AG04449 (cell line): ENCODE measurements at places on chromosomes 5 and 9.

GRCh38 chr5:91127456-91128081 lies 255.5 kb downstream of the ARRDC3 start:
- no peak for DNase-seq

- DNase-seq: no peak
Observed at GRCh38 chr5:139867109-139867508, 71.5 kb downstream of the PSD2 start.

- no peak for DNase-seq
Observed at GRCh38 chr5:117880932-117881331, 1107.4 kb downstream of the DTWD2 start.

DNA sequence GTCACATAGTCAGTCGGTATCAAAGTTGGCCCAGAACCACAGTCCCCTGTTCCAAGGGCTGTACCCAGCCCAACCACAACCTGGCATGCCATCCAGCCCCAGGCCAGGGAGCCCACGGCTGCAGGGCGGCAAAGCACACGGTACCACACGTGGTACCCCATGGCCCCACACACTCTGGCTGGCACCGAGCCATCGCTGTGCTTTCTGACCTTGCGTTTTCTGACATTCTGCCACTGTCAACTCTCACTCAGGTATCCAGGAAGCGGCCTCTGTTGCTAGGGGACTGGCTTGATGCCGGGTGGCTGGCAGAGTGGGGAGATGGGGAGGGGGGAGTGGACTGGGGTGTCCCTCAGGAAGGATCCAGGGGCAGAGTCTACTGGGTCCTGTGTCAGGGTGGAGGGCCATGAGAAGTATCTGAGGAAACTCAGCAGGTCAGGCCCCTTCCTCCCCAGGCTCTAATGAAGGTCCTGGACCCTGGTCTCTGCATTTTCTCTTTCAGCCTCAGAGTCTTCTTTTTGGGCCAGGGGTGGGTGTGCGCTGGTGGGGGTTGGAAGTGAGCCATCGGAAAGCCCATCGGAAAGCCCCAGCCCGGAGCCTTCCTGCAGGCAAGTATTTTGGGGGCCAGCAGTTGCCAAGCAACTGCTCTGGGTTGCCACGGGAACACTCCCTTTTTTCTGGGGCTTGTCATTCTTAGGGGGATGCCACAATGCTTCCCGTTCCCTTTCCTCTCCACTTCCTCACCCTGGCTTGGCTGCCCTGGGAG lies 21.0 kb upstream of the RALGDS start:
- DNase-seq: no peak

DNA sequence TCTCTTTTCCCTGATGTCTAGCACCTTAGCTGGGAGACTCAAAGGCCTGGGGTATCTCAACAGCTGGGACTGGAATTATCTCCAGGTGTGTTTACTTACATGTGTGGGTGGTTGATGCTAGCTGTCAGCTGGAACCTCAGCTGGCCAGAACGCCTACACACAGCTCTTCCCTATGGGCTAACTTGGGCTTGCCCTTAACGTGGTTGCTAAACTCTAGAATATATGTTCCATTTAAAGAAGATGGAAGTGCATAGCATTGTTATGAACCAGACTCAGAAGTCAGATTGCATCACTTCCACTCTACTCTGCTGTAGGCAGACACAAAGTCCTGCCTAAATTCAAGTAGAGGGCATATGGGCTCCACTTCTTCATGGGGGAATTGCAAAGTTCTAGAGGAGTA lies 29.3 kb downstream of the SGCD start:
- DNase-seq: no peak

DNA sequence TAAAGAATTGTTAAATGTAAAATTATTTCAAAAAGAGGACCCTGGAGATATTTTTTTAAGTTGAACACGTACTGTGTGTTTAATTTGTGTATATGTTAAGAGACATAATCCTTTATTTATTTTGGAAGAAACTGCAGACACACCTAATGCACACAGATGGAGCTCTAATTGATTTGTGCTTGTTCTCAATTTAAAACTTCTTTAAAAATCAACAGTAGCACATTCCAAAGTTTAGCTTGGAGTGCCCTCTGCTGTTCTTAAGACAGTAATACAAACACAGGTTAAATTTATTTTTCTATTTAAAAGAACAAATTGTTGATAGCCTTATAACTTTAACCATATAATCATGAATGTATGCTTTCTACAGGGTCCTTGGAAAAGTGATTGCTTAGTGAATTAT lies 277.6 kb upstream of the ADAMTS16 start:
- peak; percentile 0 for DNase-seq

DNA sequence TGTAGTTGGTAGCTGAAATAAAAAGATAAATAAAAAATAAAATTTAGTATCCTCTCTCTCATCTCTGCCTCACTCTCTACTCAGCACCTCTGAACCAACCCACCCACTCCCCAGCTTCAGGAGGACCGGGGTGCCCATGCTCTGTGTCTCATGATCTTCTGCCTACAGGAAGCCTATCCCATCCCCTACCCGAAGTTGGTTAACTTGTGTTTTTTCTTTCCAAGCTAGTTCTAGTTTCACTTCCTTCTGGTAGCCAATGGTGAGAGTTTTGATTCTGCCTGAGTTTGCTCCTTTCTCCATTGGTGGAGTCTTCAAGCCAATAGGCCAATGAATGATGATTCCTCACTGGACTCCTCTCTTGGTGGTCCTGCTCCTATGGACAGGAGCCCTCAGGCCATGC lies 32.1 kb downstream of the SNX24 start:
- DNase-seq: no peak

DNA sequence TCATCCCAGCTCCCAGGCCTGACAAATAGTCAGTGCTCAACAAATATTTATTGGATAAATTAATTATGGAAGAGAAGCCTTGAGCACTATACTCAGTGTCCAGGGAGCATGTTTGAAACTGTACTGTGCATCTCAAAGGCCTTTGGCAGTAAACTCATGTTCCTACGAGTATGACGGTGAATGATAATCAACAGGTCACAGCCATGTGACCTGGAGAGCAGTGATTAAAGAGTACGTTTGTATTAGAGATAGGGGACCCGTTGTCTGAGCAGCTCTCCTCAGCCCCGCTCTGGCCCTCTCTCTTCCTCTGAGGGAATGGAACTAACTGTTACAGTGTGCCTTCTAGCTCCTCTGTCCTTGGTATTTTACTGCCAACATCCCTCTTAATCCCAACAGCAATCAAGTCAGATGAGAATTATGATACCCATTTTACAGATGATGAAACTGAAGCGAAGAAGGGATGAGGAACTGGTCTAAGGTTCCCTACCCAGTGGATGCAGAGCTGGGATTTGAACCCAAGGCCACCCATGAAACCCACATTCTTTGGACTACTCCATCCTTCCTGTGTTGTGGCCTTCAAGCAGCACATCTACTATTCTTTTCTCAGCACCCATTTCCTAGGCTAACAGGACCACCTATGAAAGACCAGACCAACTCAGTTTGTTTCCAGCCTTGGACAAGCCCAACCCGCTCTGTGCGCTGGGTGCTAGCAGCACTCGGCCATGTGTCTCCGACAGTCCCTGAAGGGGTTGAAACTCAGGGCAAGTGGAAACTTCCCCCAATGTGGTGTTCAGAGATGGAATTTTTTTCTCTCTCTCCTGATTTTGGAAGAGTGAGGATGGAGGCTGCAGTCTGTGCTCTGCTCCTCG lies 34.9 kb downstream of the SPRY4 start:
- DNase-seq: no peak

DNA sequence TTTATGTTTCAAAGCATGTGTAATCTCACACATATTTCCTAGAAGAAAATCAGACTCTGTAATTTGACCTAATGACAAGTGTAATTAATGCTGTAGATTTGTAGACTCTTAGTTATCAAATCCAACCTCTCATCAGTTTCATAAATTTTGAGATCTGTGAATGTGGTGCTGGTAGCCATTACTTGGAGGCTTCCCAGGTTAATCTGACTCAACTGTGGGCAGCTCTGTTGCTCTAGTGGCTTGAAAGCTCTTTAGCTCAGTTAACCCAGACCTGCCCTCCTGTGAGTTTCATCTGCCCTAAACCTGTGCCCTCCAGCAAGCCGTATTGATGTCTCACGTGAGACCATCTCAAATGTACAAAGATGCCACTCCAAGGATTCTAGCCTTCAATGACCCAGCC lies 323.4 kb downstream of the FBXL7 start:
- no peak for DNase-seq

DNA sequence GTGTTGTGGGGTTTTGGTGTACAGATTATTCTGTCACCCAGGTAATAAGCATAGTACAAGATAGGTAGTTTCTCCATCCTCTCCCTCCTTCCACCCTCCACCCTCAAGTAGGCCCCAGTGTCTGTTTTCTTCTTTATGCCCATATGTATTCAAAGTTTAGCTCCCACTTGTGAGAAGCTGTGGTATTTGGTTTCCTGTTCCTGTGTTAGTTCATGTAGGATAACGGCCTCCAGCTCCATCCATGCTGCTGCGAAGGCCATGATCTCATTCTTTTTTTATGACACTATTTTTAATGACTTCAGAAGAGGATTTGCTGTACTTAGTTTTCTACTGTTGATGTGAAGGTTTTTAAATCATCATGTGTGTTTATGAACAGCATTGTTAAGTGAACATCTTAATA lies 11.9 kb downstream of the CCDC180 start:
- no peak for DNase-seq

DNA sequence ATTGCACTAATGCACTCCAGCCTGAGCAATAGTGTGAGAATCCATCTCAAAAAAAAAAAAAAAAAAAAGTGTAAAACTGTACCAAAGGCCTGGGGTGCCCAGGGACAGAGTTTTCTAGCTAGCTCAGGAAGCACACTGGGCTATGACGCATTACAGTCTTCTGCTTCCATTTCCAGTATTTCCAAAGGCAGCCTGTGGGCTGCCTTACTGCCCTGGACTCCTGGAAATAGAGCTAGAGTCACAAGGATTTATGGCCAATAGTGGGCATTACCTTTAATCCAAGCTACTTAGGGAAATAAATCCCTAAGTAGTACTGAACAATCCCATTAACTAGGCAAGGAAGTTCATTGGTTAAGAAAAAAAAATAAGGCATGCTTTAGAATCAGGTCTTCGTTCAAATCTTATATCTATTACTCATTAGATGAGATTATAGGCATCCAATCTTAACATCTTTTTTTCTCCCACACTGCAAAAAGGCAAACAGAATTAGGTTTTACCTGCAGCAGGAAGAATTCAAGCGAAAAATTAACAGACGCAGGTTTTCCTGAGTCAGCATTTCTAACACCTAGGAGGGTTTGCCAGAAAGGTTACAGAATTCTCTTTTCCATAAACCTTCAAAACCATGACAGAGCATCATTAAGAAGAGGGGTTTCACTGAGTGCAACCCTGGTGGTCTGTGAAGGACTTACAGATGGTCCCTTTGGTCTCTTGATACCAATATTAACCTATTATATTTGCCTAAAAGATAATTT lies 85.6 kb upstream of the CCDC112 start:
- DNase-seq: no peak

DNA sequence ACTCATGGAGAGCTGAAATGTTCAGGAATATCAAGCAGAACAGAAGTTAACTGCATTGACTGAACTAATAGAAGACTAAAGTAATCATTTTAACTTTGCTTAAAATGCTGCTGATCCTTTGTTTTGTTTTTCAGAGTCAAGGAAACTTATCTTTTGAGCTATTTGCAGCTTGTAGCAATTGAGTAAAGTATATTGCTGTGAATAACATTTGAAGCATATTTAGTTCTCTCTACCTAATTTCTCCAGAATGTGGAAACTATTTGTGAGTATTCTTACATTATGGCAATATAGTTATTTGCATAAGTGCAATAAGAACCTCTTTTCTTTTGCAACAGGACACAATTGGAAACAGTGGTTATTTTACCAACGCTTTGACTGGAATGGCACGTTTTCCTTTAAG lies 5.3 kb upstream of the SOX30 start:
- no peak for DNase-seq

DNA sequence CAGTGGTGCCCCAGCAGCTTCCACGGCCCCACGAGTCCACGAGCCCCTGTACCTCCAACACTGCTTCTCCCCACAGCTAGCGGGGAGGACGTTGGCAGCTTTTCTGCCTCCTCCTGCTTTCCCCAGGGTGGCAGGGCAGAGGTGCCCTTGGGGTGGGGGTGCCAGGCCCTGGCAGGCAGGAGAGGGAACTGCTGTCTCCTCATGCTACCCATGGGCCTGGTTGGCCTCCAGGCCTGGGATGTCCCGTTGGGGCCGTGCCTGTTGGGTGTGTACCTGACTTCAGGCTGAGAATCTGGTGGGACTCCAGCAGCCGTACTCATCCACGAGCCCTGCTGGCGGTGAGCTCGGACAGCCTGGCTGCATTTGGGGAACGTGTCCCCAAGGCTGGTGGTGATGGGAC lies 27.3 kb downstream of the RXRA start:
- no peak for DNase-seq

DNA sequence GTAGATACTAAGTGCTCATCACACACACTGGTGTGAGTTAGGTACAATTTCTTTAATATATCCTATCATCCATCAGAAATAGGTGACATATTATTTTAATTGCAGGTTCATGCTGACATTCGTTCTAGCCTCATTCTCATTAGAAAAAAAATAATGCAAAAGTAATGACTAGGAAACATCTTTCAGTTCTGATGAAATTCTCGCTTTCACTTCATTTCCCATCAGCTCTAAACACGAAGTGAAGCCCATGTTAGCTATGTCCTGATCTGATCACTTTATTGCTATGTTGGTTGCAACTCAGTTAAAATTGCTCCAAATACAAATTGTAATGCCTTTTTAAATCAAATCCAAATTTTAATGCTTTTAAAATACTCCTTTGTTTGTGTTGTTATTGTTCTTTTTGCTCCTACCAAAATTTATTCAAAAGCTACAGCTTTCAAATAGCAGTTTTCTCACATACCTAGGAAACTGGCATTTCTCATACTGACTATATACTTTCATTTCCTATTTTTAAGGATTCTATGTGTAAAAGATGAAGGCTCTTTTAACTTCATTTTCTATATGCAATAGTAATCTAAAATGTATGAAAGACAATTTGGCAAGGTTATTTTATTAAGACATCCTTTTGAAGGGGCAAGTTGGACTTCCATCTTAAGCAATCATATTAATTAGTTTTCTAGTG lies 1237.8 kb upstream of the ACO1 start:
- DNase-seq: no peak

DNA sequence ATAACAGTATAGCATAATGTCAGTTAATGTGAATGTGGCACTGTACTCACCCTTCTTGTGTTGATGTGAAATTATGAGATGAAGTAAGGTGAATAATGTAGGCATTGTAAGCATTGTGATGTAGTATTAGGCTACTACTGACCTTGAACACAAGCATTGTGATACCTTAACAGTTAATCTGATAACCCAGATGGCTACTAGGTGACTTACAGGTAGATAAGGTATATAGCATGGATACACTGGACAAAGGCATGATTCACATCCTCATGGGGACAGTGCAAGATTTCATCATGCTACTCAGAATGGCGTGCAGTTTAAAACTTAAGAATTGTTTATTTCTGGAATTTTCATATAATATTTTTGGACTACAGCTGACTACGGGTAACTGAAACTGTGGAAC lies 134.8 kb downstream of the ZCCHC7 start:
- DNase-seq: no peak
